ENCODE measurements at places on chromosomes 6 and 20. TPM values are rescaled to one million over a fixed set of nuclear protein-coding genes. Genes with fewer than 3 reads are reported as not detected.

The ENPP5 gene
- 0.43 TPM for total RNA-seq

The FAM162B gene
- 3.9 TPM for total RNA-seq

The IL17F gene
- under 0.01 TPM for total RNA-seq

The ZNF341 gene
- total RNA-seq, result 1.3 TPM

The ZNF217 gene
- total RNA-seq, result 20.3 TPM

The OOEP gene
- under 0.01 TPM for total RNA-seq

The CD93 gene
- under 0.01 TPM for total RNA-seq

The IER3 gene
- 187 TPM for total RNA-seq

The PGC gene
- not detected for total RNA-seq

The MATN4 gene
- not detected for total RNA-seq

The SLC32A1 gene
- total RNA-seq, result not detected

The TFAP2D gene
- total RNA-seq, result not detected

The RGL2 gene
- 13.0 TPM for total RNA-seq

The CLVS2 gene
- total RNA-seq, result not detected

The CAGE1 gene
- under 0.01 TPM for total RNA-seq

The ARID1B gene
- 38.7 TPM for total RNA-seq

The SRMS gene
- not detected for total RNA-seq

The BTNL2 gene
- not detected for total RNA-seq

The LRFN2 gene
- not detected for total RNA-seq

The RNF182 gene
- total RNA-seq, result 6.9 TPM

The CST2 gene
- total RNA-seq, result not detected

The FAXC gene
- total RNA-seq, result 0.32 TPM

The SLC22A7 gene
- total RNA-seq, result not detected

All from fibroblast of villous mesenchyme (primary cell).